Stimulated activated CD4-positive, alpha-beta T cell treated with anti-CD3 and anti-CD28 coated beads, Interleukin-1b, Interleukin-23, amount 100 ng/mL, for 48 hours (primary cell): ENCODE measurements at places on chromosomes 5 and 9.

DNA sequence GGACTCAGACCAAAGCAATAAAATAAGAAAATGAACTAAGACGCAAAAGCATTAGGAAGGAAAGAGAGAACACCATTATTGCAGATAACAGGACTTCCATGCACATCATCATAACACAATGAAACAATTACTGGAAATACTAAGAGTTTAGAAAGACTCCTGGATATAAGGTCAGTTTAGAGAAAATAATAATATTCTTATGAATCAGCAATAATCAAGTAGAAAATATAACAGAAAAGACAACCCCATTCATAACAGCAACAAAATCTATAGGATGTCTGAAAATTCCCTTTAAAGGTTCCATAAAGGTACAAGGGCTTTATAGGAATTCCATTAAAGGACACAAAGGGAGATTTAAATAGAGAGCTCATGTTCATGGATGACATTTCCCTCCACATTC lies 73.0 kb downstream of the SPTLC1 start:
- DNase-seq: no peak

DNA sequence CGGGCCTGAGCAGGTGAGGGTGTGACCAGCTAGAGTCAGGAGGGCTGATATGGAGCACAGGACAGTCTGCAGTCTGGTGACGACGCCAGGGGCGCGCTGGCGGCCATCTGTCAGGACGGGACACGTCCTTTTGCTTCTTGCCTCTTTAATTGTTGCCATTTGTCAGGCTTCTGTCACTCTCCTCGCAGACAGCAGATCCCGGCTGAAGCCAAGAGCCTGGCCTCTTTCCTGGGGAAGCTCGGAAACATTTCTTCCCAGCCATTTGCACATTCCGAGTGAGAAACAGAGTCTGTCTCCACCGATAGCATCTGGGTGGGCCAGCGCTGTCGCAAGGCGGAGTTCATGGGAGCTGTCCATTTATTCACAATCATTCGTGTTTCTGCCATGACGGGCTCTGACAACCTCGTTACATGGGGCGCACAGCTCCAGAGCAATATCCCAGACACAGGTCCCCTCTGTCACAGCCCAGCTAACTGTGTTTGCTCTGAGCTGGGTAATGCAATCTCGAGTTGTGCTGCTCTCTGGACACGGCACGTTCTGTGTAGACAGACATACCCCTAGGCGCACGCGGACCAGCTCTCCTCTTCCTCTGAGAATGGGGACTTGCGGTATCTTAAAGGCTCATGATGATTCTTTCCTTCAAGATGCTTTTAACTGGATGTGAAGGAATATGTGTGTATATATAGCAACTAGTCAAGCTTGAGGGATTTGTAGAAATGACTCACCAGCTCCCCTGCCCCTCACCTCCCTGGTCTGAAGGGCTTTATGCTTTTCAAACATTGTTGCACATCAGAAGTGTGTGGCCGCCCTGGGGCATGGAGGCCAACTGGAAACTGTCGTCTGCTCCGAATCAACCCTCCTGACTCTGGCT lies 105.3 kb upstream of the FCN2 start:
- no peak for DNase-seq

DNA sequence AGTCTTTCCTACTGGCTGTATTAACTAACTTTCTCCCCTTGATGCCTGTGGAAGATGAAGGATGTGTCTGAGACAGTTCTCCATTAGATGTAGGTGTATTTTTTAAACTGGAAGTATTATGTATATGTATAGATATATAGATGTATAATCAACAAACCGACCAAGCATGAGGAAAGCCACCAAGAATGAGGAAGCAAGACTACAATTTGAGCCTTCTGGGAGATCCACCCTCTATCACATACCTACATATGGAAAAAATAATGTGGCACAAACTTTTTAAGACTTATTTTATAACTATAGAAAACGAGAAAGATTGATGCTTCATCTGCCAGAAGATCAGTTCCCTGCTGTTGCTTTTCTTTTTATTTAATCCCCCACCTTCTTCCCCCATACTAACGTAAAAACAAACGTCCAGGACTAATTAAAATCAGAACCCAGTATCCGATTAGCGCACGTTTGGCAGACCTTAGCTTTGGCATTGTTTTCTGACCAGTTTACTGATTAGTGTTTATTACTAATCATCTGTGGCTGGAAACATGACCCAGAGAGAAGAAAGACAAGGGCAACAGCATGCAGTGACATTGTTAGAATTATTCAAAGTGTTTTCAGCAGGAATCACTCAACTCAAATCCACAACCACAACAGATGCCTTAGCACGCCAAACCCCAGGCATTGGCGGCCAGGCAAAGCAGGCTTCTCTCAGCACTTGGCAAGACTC lies 490.2 kb downstream of the EBF1 start:
- no peak for DNase-seq

DNA sequence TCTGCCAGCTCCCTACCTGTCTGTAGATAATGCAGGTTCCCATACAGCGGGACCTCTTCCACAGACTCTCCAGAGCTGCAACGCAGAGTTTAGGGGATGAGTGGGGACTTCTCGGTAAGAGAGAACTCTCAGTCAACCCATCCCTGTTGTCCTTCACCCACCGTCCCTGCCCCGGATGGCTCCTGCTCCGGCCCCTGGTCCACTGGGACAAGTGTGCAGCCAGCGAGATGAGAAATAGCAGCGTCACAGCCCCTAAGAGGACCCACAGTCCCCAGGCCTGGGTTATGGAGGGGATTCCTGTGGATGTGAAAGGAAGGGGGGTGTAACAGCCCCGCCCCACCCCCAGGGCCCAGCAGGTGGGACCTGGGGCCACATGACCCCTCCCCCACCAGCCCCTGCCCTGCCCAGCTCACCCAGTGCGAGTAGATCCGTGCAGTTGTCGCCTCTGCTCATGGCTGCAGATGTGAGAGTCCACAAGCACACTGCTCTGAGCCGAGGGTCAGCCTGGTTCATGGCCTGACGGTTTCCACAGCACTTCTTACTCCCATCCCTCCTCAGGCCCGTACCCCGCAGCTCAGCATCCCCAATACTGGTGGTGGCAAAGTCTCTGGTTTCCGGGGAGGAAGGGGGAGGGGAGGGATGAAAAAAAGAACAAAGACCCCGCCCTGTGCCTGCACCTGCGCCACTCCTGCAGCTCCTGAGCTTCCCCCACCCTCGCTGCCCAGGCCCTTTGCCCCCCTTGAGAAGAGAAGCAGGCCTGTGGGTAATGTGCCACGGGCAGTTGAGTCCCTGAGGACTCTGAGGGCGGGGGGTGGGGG lies at the start of gene SIT1:
TSS of gene SIT1 (minus strand) at position 591 of the 818 bp plus-strand sequence. CDS start at position 513, 78 bp downstream.
- peak; percentile 33 for DNase-seq

DNA sequence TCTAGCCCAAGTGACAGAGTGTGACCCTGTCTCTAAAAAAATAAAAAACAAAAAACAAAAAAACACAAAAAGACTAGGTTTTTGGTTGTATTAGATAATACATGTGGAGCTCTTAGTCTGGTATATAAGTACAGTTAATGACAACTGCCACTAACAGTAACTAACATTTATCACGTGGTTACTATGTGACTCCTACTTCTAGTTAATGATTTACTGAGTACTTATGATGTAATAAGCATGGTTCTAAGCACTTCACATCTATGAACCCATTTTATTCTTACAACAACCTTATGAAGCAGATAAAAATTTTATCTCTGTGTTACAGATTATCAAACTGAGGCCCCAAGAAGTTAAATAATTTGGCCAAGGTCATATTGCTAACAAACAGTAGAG lies 6.1 kb upstream of the TMEFF1 start:
- DNase-seq: no peak

DNA sequence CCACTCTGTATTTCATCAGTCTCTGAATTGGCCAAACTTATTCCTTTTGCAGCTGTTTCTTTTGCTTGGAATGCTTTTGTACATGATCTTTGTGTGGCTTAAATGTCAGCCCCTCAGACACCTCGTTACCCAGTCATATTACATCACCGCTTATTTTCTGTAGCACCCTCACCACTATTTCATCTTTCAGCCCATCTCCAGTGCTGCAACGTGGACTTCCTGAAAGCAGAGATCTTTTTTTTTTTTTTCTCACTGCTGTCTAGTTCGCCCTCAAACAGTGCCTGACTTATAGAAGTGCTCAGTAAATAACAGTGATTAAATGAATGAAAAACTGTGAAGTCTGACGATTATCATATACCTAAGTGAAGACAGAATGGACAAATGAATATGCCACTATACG lies 835 bp downstream of the SRA1 start:
- no peak for DNase-seq

GRCh38 chr5:138460032-138460693 lies 5.1 kb upstream of the EGR1 start:
- DNase-seq: no peak

GRCh38 chr9:33380390-33381094 lies 21.8 kb downstream of the AQP7 start:
- no peak for DNase-seq

DNA sequence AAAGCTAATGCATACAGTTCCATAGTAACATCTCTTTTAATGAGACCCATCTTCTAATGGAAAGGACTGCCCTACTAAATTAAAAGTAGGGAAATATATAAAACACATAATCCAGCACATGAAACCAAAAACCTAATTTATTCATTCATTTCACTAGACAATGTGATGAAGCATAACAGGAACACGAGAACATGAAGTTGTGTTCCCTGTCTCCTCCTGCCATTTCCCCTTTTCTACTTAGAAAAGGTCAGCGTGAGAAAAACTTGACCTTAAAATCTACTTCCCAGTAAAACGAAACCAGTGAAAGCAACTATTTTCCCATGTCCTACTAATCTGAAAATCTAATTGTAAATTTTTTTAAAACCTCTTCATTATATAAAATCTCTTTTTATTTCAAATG lies 847.5 kb downstream of the TLE1 start:
- DNase-seq: no peak

DNA sequence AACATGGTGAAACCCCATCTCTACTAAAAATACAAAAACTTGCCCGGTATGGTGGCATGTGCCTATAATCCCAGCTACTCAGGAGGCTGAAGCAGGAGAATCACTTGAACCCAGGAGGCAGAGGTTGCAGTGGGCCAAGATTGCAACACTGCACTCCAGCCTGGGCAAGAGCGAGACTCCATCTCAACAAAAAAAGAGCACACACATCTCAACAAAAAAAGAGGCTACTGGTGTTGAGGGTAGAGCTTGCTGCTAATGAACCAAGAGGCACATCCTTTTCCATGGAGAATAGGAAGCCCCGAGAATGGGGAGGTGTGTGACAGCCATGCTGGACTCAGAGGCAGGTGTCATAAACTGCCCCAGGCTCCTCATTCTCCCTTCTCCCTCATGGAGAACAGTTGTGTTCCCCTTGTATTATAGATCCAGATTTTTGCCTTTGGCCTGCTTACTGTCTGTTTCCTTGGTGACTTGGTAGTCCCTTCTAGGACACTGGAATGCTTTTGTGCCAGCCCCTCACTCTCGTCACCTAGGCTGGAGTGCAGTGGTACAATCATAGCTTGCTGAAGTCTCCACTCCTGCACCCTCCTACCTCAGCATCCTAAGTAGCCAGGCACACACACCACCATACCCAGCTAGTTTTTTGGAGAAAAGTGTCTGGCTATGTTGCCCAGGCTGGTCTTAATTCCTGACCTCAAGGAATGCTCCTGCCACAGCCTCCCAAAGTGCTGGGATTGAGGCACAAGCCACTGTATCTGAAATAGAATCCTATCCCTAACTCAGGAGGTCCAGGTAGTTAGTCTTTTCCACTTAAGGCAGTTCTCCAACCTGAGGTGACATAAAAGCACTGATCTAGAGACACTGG lies 5.1 kb downstream of the RPL12 start:
- no peak for DNase-seq

GRCh38 chr5:178353461-178353860 lies 120.9 kb upstream of the PHYKPL start:
- DNase-seq: no peak

- DNase-seq: no peak
Measured at GRCh38 chr5:3958389-3958788, 362.8 kb downstream of the IRX1 start.

DNA sequence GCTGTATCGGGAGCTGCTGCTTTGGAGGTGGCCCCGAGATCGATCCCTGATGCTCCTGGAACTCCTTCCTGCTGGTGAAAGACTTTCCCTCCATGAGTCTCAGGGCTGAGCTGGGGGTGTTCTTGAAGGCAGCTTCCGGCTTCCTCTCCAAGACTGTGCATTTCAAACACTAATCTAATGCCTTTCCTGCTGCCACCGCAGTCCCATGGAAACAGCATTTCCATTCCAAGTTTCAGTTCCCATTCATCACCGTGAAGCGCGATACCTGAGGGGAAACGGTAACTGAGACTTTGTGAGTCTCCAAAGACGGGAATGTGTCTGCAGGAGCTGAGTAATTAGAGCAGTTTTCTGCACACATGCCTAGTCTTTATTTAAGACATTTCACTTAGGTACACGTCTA lies 230.1 kb downstream of the PAX5 start:
- no peak for DNase-seq

DNA sequence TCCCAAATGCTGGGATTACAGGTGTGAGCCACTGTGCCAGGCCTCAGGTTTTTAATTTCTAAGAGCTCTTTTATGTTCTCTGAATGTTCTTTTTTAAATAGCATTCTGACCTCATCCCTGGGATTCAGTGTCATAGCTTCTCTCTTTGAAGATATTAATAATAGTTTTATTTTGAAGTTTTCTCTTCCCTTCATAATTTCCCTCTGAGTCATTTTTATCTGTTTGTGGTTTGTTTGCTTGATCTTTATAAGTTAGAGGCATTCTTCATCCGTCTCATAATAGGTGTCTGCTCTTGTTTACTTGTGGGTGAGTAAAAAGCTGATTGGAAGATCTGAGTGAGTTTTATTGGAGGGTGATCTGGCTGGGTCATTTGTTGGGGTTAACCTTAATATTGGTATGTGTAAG lies 12.5 kb upstream of the MAMDC2 start:
- DNase-seq: no peak

DNA sequence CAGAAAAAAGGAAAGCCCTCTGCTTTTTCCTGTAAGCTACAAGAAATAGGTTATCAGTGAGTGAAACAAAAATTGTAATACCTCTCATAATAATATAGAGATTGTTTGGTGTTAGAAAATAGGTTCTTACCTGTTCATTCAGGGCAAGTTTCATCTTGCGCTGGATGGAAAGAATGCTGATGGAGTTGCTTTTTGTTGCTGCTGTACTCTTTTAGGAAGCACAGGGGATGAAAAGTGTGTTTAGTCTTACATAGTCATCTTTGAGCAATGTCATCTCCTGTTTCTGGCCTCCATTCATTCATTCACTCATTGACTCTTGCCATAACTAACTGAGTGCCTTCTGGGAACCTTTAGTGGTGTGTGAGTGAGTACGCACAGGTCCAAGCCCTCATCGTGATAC lies 6.4 kb downstream of the ENTREP1 start:
- DNase-seq: no peak

DNA sequence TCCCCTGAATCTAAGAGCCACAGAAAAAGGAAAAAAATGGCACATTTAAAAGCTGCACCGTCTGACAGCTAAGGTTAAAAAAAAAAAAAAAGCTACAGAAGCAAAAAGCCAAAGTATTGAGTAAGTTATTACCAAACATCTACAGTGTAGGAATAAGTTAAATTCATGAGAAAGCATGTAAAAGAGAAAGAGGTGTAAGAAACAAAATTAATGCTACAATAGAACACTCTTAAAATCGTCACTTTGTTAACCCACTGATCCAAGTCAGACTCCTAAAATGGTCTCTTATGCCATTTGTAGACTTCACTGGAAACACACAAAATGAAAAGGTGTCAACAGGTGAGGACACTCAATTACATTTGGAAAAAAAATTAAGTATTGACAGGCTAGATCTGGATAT lies 120.2 kb downstream of the SSBP2 start:
- no peak for DNase-seq

GRCh38 chr5:150473673-150474358 lies 24.3 kb upstream of the RPS14 start:
- DNase-seq: no peak
